ENCODE measurements at places on chromosomes 7 and 10. TPM values are rescaled to one million over a fixed set of nuclear protein-coding genes. Genes with fewer than 3 reads are reported as not detected.

The AKR1C4 gene
- total RNA-seq = 0.25 TPM

The PIP gene
- total RNA-seq = not detected

The INHBA gene
- total RNA-seq = 0.72 TPM

The HSPA12A gene
- 22.9 TPM for total RNA-seq

All from Caco-2 (cell line).